ENCODE measurements at places on chromosomes 2 and 18.

DNA sequence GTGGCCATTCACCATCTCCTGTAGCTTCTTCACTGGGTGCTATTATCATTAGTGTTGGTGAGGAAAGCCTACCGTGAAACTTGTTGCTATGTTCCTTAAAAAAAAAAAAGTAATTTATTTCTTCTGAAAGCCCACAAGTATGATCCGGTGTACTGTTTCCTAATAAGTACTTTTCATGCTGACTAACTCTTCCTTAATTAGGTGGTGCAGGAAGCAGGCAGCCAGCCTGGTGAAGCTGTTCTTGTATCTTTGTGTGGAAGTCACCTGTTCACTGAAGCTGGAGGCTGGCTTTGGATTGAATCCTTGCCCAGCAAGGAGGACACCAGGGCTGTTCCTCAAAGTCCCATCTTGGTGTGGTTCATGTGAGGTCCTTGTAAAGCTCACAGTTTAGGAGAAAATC is 321.7 kb upstream of the THSD7B start:
- H3K4me3 ChIP-seq = no peak overlapping the region
- no peaks in the 10 kb centered on the region for H3K4me1 ChIP-seq
- H3K36me3 ChIP-seq = no peaks in the 10 kb centered on the region
- peak; percentile 50 for DNase-seq

DNA sequence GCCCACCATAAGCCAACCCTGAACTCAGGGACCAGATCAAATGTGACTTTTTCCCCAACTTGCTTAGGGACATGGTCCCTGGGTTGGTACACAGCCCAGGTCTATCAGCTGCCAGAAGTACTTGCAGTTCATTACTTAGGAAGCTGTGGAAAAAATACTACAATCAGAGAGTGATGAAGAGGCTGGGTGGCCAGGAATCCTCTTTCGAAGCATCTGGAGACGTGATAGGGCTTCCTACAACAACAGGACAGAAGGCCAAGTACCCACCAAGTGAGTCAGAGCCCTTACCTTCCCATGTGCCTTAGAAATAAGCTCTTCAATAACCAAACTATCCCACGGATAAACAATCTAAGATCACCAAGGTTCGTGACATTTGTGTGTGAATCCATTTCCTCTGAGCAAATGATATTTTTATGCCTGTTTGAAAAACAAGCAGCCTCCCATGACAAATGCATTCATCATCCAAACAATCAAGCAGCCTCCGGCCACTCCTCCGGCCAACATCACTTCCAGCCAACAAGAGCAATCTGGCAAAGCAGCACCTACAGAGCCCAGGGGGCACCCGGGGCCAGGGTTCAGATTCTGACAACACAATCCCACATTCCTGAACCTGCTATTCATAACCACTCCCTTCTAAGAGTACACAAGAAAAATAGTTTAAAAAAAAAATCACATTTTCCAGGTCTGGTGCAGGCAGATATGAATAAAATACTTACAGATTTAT is 26.4 kb downstream of the TBC1D8 start:
- H3K4me3 ChIP-seq = no peak overlapping the region
- H3K27ac ChIP-seq = peak overlapping the region; percentile 80
- H3K27me3 ChIP-seq = no peaks in the 10 kb centered on the region
- H3K36me3 ChIP-seq = no peaks in the 10 kb centered on the region
- peaks cover 56% of the 10 kb centered on the region for H3K4me1 ChIP-seq

DNA sequence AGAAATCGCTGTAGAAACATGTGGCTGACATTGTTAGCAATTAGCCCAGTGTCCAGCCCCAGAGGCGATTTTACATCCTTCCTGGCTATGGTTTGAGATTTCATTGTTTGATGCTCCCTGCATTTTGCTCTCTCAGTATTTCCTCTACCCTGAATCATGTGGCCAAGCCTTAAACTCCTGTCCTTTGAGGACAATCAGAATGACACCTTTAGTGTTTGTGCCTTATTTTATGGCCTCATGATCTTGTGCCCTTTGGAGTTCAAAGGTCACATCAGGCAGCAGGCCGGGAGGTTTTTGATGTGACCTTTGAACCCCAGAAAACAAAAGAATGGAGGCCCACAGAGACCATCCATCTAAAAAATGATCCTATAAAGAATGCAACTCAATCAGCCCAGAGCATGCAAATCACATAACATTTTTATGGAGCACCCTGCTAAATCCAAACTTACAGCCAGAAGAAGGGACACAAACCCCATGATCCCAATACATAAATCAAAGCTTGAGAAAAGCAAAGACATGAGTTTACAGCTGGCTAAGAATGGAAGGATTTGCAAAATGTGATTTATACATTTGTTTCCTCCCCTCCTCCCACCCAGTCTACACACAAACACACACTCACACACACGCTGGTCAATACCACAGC is 52.5 kb downstream of the FECH start:
- H3K27ac ChIP-seq = no peak overlapping the region
- no peaks in the 10 kb centered on the region for H3K36me3 ChIP-seq
- DNase-seq = no peak

GRCh38 chr18:77061946-77062517 is 70.6 kb downstream of the MBP start:
- H3K36me3 ChIP-seq = peaks cover 21% of the 10 kb centered on the region
- no peak overlapping the region for H3K4me3 ChIP-seq
- DNase-seq = no peak
- peak overlapping the region; percentile 21 for H3K27ac ChIP-seq
- peaks cover 23% of the 10 kb centered on the region for H3K4me1 ChIP-seq
- no peaks in the 10 kb centered on the region for H3K27me3 ChIP-seq

- no peaks in the 10 kb centered on the region for H3K27me3 ChIP-seq
- H3K4me3 ChIP-seq = no peak overlapping the region
- no peak for DNase-seq
- peaks cover 48% of the 10 kb centered on the region for H3K4me1 ChIP-seq
These were observed 44.2 kb downstream of the CYP27C1 start for GRCh38 chr2:127175751-127176354.

- H3K36me3 ChIP-seq = peaks cover 17% of the 10 kb centered on the region
- H3K27ac ChIP-seq = peak overlapping the region; percentile 40
- H3K4me3 ChIP-seq = no peak overlapping the region
- H3K4me1 ChIP-seq = peaks cover 68% of the 10 kb centered on the region
- H3K27me3 ChIP-seq = no peaks in the 10 kb centered on the region
These were observed 123.6 kb downstream of the MAP3K20 start for GRCh38 chr2:173199294-173199693.

DNA sequence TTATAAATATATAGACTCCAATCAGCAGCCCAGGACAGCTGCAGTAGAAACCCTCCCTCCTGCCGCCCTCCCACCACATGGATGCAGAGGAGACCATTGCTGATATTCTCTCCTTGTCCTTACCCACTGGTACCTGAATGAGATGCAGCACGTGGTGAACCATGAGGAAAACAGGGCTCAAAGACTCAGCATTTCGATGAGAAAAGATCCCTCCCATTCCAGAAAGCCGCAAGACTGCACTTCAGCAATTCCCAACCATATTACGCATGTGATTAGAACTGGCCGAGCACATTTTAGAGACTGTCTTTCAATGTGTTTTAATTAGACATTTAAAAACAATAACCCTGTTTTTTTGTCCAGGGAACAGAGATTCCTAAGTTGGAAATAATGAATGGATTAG is 125.5 kb downstream of the NRP2 start:
- DNase-seq = no peak
- no peaks in the 10 kb centered on the region for H3K27me3 ChIP-seq
- peaks cover 43% of the 10 kb centered on the region for H3K4me1 ChIP-seq
- no peaks in the 10 kb centered on the region for H3K36me3 ChIP-seq
- H3K4me3 ChIP-seq = no peak overlapping the region

Data from esophagus muscularis mucosa (tissue), 4 donors.